Immature natural killer cell (primary cell): ENCODE measurements at places on chromosomes 11 and 22. TPM values are rescaled to one million over a fixed set of nuclear protein-coding genes. Genes with fewer than 3 reads are reported as not detected.

- DNase-seq: no peak
These were observed 3.5 kb downstream of the KLHDC7B start for GRCh38 chr22:50548921-50549790.

DNA sequence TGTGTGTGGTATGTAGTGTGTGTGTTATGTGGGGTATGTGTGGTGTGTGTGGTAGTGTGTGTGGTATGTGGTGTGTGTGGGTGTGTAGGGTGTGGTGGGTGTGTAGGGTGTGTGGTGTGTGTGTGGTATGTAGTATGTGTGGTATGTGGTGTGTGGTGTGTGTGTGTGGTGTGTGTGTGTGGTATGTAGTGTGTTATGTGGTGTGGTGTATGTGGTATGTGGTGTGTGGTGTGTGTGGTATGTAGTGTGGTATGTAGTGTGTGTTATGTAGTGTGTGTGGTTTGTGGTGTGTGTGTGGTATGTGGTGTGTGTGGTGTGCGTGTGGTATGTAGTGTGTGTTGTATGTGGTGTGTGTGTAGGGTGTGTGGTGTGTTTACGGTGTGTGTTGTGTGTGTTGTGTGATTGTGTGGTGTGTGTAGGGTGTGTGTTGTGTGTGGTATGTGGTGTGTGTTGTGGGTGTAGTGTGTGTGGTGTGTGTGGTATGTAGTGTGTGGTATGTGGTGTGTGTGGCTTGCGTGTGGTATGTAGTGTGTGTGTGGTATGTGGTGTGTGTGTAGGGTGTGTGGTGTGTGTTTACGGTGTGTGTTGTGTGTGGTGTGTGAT lies 4.2 kb upstream of the PPP6R2 start:
- no peak for DNase-seq

DNA sequence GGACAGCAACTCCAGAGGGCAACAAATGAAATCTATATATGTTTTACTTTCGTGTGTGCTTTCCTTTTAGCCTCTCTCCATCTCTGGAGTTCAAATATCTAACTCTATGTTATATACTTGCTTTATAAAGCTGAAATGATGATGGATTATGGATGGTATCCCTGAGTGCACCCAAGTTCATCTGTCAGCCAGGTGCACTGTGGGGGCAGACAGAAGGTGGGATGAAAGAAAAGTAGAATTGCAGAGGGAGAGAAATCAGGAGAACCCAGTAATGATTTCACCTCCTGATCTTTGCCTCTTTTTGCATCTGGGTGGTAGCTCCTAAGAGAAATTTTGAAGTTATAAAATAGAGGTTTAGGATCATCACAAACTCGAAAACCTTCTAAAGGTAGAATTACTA lies 2.4 kb downstream of the MUC15 start:
- DNase-seq: no peak

DNA sequence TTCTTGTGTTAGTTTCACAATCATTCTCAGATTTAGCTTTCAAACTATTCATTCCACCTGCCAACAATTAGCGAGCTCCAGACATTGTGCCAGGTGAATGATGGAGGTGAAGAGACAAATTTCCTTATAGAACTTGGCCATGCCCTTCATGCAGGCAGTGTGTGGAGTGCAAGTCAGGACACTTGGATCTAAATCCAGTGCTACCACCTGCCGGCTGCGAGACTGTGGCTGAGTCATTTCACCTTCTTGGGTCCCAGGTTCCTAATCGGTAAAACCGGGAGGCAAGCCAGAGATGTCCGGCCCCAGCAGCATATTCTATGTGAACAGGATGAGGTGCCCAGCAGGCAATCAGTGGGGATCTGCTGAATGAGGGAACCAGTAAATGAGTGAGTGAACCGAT lies 18.6 kb upstream of the EHF start:
- DNase-seq: no peak

DNA sequence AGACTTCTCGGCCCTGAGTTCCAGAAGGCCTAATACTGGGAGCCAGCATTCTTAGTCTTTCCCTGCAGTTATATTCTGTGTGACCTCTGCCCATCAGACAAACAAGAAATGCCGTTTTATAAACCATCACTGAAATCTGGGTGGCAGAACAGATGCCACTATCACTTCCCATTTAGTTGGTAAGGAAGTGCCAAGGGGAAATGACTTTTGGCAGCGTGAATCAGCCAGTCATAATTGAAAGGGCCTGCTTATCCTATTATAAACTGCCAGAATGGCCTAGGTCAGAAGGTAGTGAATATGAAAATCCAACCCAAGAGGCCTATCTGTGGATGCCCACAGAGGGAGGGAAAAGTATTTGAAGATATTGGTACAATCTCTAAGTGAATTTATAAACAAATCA lies 646.8 kb upstream of the CCDC90B start:
- DNase-seq: no peak

The OVOL1 gene
- not detected for polyA plus RNA-seq
